Stimulated activated CD4-positive, alpha-beta T cell treated with anti-CD3 and anti-CD28 coated beads, Interleukin-4, amount 100 ng/mL, for 4 hours (primary cell): ENCODE measurements at places on chromosomes 16 and 17.

GRCh38 chr16:28140788-28141618, 70.8 kb downstream of the XPO6 start:
- DNase-seq: peak; percentile 53

- no peak for DNase-seq
Observed at GRCh38 chr17:57092779-57093178, 7.7 kb downstream of the AKAP1 start.

DNA sequence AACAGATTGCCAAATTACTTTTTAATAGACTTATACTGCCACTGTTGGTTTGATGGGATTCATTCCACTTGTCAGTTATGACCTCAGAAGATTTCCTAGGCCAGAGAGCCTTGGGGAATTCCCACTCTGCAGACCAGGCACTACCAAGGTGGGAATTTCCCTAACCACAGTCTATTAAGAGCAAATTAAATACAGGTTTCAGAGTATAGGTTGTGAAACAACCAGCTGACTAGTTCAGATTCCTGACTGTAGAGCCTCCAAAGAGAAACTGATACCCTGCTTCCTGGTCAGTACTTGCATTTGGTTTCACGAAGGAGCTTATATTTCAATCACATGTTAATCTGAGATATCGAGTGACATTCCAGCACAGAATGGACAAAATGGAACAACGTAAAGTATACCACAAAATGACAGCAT, 186.5 kb downstream of the STX8 start:
- DNase-seq: peak; percentile 4

- peak; percentile 50 for DNase-seq
Observed at GRCh38 chr17:41547921-41548843, 20.1 kb upstream of the KRT19 start.

DNA sequence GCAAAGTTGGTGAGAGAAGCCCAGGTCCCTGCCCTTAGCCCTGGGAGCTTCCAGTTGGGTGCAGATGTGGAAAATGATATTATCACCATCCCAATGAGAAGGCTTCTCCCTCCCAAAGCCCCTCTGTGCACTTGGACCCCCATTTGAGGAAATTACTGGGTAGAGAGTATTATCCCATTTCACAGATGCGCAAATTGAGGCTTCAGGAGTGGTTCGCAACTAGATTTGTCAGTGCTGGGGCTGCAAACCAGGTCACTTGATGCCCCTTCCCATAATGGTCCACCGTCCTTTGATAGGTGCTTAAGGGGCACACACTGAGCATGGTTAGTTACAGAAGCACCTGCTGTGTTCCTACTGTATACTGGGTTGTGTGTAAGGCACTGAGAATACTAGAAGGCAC, 14.3 kb upstream of the FOXN1 start:
- DNase-seq: no peak
